ENCODE measurements at places on chromosomes 7 and 10.

- no peak for DNase-seq
Observed at GRCh38 chr10:113093188-113094113, 143.4 kb downstream of the TCF7L2 start.

DNA sequence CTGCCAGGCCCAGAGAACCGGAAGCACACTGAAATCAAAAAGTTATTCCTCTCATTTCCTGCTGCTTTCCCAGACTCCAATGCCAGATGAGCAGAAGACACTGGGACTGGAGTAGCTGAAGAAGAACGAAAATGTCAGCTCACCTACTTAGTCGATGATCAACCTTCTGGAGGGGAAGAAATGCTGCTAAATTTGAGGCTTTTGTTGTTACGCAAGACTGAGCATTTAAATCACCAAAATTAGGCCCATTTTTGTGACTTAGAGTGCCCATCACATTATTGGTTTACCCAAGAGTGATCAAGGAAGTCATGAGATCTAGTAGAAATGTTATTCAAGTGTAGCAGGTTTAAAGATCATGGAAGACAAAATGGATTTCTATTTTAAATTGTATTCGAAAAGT, 182.1 kb upstream of the PLXDC2 start:
- no peak for DNase-seq

GRCh38 chr10:99372546-99373271, 43.6 kb downstream of the CNNM1 start:
- DNase-seq, result no peak

- no peak for DNase-seq
Observed at GRCh38 chr7:100641463-100641859, at the start of gene TFR2. Gene TFR2 (minus strand): TSS chr7:100641552. CDS start chr7:100641509, 43 bp downstream.

GRCh38 chr10:18659819-18660535, 746 bp downstream of the ARL5B start:
- no peak for DNase-seq

- no peak for DNase-seq
Observed at GRCh38 chr7:125193263-125193662, 263.6 kb upstream of the POT1 start.

- DNase-seq, result no peak
Observed at GRCh38 chr7:47153058-47153457, 428.9 kb downstream of the TNS3 start.

GRCh38 chr10:29714096-29714874, 79.5 kb upstream of the SVIL start:
- DNase-seq, result no peak

DNA sequence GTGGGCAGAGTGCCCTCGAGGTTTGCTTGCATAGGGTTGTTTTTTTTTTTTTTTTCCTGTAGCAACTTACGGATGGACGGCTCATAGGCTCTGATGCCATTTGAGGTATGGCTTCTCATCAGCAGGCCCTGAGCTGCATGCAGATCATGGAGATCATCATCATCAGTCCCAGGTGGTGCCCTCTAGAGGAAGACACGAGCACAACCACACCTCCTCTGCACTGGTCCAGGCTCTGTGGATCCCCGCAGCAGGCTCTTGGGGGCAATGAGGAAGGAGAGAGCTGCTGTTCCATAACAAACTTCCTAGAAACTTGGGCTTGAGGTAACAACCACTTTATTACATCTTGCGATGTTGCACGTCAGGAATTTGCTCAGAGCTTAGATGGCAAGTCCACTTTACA, 132.7 kb upstream of the CXCL12 start:
- no peak for DNase-seq

DNA sequence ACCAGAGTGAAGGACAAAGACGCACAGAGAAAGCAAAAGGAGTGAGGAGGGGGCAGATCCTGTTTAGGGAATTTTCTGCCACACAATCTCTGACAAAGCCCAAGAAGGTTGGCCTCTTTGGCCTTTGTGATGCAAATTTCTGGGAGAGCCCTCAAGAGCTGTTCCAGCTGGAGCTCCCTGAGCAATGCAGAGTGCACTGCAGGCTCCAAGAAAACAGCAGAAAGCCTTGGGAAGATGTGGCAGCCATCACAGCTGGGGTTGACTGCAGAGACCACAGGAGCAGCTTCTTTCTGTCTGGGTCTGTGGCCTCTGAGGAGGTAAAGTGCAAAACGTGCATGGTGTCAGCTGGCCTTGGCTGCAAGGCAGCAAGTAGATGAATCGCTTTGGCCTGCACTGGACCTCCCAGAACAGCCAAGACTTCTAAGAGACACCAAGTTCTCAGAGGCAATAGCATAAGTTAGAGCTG, 200.2 kb downstream of the ELMO1 start:
- no peak for DNase-seq

- DNase-seq, result no peak
Observed at GRCh38 chr10:17701301-17701700, 50.7 kb upstream of the TMEM236 start.

Measured in NCI-H1436 treated with DMSO at 0.1 percent for 48 hours (cell line).